ENCODE measurements at places on chromosomes 7 and 10. TPM values are rescaled to one million over a fixed set of nuclear protein-coding genes. Genes with fewer than 3 reads are reported as not detected.

DNA sequence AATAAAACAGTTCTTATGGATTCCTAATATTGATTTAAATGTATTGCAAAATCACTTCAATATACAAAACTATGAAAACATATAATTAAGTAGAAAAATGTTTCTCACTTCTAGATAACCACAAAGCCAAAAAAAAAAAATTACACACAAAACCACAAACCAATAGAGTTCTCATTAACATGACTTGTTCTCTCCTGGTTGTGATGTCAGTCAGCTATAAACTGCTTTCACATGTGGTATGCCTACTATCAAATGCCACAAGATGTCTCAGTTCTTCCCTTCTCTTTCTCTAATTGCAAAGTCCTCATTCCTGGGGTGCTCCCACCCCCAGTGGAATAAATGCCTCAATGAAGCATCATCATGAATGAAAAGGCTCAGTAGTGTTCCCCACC is 16.6 kb downstream of the GNAI1 start:
- no peak for DNase-seq

GRCh38 chr7:22683379-22683778 is 43.6 kb upstream of the IL6 start:
- no peak for DNase-seq

DNA sequence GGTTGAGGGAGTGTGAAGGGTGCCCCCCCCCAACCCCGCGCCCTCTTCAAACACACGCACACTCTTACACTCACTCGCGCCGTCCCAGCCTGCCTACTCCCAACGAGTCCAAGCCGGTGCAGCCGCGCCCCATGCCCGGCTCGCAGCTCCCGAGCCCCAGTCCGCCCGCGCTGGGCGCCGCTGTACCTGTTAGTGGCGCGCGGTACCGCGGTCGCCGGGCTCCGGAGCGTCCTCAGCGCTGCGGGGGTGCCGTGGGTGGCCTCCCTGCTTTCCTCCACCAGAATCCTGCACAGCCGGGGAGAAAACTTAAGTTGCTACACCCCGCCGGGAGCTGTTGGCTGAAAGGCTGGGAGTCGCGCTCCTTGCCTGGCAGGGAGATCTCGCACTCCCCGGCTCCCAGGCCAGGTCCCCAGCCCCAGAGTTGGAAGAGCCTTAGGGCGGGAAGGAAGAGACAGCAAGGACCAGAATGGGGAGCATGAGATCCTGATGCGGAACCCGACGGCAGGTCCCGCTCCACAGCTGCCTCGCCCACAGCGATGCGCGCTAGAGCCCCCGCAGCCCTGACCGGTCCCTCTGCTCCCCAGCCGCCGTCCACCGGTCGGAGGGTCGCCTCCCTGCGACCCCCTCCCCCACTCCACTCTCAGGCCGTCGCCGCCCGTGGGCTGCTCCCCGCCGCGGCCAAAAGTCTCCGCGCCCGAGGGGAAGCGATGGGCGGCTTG is 863 bp downstream of the ST8SIA6 start:
- no peak for DNase-seq

GRCh38 chr7:68258609-68259008 is 1262.0 kb downstream of the TYW1 start:
- no peak for DNase-seq

DNA sequence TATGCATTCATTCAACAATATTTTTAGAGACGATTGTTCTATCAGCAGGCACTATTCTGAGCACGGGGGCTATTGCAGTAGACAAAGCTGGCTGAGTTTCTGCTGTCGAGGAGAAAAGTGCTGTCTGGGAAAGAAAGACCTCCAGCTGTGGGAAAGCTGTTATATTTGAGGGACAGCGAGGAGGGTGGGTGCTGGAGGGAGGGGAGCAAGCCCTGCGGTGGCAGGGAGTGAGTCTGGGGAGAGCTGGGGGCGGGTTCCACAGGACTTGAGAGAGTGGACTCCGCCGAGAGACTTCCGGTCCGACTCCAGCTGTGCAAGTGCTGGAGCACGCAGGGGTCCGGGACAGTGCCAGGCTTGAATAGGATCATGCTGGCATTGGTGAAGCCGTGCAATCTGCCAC is 602.1 kb upstream of the FOXK1 start:
- DNase-seq = no peak

The UCN3 gene
- total RNA-seq = not detected

GRCh38 chr7:137458399-137458798 is 114.9 kb upstream of the PTN start:
- DNase-seq = no peak

- no peak for DNase-seq
Measured at GRCh38 chr10:90992462-90992861, 71.6 kb upstream of the ANKRD1 start.

The NEURL1 gene
- 0.13 TPM for total RNA-seq

DNA sequence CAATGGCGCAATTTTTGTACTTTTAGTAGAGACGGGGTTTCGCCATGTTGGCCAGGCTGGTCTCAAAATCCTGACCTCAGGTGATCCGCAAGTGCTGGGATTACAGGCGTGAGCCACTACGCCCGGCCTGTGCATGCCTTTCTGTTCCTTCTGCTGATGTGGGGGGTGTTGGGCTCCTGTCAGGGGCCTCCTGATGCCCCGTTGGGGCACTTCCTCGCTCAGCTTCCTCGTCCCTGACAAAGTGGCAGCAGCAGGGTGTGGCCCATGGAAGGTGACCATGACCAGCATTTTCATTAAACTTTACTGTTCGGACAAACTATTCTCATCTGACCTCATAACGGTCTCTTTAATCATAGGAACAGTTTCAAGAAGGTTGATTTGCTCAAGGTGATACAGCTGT is 69.4 kb downstream of the TBXAS1 start:
- no peak for DNase-seq

The GPNMB gene
- total RNA-seq = 183 TPM

The BBIP1 gene
- total RNA-seq = 26.9 TPM

DNA sequence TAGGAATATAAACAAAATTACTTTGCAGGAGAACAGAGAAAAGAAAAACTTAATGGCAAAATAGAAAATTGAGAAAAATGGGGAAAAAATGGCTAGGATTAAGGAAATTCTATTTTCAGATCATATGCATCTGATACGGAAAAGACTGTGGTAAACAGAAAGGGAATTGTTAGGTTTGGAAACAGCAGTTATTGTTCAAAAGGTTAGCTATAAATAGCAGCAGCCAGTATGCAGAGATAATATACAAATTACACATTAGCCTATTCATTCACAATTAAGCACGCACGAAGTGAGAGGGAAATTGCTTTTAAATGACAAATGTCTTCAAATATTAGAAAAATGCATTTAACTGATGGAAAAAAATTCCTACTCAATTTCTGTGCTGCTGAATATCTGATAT is 224.1 kb upstream of the FAM3C start:
- DNase-seq = no peak

- peak; percentile 49 for DNase-seq
Measured at GRCh38 chr10:69687426-69687825, 57.4 kb downstream of the FAM241B start.

The THSD7A gene
- total RNA-seq = 6.0 TPM

DNA sequence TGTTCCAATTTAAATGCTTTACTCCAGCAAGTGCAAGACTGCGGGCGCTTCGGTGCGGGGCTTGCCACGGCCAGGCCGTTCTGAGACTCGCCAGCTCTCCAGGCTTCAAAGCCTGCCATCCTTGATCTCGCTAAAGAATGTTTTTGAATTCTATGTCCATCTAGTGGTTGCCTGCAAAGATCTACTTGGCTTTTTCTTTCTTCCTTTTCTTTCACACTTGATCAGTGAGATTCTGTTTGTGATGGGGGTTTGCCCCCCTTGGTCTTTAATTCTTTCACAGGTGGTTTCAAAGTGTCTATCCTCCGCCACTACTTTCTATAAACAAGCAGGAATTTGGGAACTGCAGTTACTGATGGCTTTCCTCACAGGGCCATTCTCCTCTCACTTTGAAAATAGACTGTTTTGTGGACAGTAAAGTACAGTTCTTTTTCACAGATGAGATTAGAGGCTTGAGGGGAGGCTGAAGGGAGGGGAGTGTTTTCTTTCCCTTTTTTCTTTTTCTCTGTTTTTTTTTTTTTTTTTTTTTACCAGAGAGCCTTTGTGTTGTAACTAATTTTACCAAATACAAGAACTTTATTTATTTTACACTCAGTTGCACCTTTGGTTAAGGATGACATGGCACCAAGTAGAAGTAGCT is 15.2 kb upstream of the FBXW4 start:
- DNase-seq = no peak

The ACTA2 gene
- total RNA-seq = 204 TPM

DNA sequence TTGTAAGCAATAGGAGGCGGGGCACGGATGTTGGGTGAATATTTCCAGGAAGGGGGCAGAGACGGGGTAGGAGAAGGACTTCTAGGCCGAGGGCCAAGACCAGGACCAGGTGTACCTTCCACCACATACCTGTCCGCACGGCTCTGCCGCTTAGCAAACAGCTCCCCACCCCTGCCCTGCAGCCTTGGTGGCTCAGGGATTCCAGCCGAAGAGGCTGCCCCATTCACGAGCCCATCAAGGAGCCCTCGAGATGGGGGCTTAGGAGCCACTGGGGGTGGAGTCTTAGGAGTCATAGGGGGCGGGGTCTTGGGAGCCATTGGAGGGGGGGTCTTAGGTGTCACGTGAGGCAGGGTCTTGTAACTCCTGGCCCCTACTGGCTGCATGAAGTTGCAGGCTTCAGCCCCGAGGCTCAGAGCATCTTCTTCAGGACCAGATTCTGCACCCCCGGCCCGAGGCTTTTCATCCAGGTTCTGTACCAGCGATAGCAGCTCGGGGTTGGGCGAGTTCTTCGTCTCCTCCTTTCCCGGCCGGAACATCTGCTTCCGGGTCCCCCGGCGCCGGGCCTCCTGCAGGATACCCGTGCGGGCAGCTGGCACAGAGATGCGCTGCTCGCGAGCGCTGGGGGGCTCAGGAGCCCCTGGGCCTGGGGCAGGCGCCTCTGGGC is 6.1 kb upstream of the MYOZ1 start:
- no peak for DNase-seq

DNA sequence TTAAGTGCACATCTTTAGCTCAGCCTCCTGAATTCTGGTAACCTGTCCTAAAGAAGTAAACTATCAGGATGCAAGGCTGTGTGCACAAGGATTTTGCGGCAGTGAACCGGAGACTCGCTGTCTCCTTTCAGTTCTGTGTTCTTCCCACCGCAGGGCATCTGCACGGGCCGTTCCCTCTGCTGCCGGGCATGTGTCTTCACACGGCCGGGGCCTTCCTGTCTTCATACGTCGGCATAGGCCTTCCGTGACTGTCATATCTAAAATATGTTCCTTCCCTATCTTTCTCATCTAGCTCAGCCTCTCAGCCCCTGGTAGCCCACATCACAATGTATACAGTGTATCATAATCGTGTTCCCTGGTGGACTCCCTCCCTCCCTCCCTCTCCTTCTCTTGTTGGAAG is 16.4 kb downstream of the PALD1 start:
- no peak for DNase-seq

DNA sequence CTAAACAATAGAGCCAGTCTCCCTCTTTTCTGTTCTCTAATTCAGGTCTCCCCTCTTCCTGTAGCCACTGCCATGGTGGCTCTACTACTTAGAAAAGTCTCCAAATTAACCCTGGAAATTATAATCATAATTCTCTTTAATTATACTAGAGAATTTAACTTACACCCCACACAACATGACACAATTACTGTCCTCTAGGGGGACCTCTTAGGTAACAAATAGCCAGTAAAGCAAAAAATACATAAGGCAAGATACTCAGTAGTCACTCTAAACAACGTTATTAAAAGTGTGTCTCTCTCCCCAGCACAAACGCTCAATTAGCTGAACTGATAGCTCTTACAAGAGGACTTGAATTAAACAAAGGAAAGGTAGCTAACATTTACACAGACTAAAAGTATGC is 44.3 kb upstream of the ZNF107 start:
- no peak for DNase-seq

The NKX2-3 gene
- total RNA-seq = 2.8 TPM

The CFAP46 gene
- not detected for total RNA-seq

The AKR1C8 gene
- total RNA-seq = 1.3 TPM

DNA sequence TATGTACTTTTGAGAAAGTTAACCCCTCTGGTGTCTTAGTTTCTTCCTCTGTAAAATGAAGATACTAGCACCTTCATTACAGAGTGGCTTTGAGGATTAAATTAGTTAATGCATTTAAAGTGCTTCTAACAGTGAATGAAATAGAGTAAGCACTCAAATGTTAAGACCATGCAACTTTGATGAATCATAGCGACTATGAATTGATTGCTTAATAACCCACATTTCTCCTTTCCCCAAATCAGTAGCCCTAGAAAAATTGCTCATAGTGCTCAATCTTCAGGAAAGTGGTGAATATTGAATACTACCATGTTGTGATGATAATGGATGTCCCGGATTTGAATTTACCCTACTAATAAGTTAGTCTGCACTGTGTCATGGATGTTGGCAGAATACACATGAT is 48.1 kb downstream of the CD36 start:
- no peak for DNase-seq

DNA sequence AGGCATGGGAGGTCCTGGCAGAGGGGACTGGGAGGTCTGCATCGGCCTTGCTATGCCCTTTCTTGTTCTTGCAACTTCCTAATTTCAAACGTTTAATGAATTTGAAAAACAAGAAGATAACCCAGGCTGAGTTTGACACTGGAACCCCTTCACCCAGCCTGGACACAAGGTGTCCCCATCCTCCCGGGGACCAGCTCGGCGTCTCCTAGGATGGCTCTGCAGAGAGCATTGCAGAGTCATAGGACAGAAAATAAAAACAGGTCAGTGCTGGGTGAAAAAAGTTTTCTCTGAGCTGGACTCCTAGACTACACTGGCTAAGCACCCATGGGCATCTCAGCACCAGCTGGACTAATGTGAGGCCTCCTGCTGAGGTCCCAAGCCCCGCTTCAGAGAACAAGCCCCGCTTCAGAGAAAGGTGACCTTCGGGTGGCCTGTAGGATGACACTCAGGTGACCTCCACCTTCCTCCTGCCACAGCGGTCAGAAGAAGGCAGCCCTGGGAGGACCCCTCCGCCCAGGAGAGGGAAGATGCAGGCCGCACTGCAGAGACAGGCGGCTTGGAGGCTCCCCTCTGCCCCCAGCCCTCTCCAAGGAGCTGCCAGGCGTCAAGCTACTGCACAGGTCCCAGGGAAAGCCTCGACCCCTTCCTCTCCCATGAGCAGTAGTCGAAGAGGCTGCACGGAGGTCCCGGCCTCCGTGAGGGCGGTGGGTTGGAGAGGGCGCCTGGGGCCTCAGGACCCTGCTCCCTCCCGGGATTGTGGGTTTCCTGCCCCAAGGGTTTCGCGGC is 9.3 kb upstream of the UNCX start:
- no peak for DNase-seq

The TBC1D12 gene
- 13.2 TPM for total RNA-seq
